ENCODE measurements at places on chromosomes 4 and X.

GRCh38 chr4:84568496-84568895 lies 14.4 kb upstream of the CDS1 start:
- DNase-seq: no peak

- DNase-seq: no peak
Measured at GRCh38 chrX:55119712-55120111, 30.9 kb downstream of the PAGE2 start.

DNA sequence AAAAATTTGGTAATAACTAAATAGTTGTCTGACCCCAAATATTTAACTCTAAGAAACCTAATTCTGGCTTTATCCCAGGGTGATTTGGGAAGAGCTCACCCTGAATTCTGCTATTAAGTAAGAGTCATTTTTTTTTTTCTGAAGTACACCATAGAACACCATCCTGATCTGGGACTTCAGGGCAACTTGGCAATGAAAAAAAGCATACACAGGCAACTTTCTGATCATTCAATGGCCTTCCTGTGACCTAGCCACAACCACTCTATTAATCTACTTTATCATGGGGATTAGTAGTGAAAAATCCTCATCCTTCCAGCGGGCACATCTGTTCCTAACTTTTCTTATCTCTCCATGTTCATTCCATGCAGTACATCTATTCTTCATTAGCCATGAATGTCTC lies 333.2 kb upstream of the MAD2L1 start:
- DNase-seq: no peak

DNA sequence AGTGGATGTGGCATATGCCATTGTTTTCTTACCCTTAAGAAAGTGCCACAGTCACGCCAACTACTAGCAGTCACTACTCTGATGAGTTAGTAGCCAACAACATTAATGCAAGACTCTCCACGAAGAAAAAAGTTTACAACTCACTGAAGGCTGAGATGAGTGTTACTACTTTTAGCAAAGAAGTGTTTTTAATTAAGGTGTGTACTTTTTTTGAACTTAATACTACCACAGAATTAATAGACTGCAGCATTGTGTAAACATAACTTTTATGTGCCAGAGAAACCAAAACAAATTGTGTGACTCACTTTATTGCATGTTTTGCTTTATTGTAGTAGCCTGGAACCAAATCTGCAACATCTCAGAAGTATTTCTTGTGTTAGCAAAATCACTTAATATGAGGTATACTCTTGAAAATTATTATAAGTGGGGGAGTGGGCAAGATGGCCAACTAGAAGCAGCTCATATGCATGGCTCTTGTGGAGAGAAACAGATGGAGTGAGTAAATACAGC lies 2.2 kb upstream of the UGT2B4 start:
- DNase-seq: no peak
